ENCODE measurements at places on chromosomes 3 and 15.

DNA sequence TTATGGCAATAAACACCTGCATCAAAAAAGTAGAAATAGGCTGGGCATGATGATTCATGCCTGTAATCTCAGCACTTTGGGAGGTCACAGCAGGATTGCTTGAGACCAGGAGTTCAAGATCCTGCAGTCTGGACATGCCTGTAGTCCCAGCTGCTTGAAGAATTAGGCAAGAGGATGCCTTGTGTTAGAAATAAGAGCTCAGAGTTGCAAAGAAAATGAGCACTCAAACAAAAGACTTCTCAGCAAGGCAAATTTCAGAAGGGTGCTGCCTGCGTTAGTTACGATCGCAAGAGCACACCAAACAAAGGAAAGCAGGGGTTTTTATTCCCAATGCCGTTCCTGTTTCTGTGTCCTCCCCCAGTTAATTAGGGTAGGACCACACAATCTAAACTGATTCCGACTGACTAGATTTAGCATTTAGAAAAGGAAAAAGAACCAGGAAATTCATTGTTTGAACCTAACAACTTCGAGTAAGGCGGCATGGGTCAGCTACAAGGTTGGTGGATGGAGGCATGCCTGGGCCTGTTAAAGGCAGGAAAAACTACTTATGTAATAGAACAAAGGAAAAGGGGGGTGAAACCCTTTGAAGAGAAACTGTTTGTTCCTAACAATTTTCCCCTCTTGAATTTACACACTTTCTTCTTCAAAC lies 55.5 kb downstream of the DLG1 start:
- DNase-seq: no peak

GRCh38 chr3:139103484-139103883 lies 58.8 kb upstream of the PRR23C start:
- no peak for DNase-seq

DNA sequence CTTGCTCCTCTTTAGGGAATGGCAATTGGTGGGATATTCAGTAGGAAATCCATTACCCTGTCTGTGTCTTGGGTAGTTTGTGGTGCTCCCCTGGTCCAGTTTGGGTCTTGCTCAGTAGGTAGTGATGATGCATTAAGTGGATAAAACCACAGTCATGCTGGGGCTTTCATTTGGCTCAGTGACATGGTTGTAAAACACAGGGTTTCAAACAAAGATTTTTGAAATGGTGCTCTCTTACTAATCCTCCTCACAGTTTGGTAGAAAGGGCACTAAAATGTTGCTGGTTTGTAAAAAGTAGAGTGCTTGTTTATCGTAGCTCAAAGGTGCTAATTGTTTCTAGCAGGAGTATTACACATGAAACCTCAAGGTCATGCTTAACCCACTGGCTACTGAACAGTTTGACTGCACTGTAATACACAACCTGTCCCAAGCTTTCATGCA lies 22.9 kb downstream of the BBX start:
- DNase-seq: no peak

DNA sequence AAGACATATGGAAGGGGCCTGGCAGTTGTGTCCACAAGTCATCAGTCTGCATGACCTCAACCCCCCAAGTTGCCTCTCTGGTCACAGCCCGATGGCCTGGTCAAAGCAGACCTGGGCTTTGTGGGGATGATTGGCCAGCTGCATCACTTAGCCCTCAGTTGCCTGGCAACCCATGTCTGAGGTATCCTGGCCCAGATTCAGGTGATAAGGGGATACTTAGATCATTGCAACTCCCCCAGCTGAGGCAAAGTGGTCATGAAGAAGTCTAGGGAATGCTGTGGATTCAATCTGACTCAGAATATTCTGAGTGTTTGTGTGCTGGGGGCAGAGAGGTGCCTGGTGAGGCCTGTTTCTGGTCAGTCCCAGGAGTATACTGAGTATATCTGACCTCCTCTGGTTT lies 5.0 kb downstream of the GPR156 start:
- DNase-seq: no peak

GRCh38 chr15:80031841-80032240 lies 27.6 kb upstream of the ZFAND6 start:
- DNase-seq: no peak

GRCh38 chr15:94238539-94239118 lies 7.3 kb downstream of the MCTP2 start:
- DNase-seq: no peak

Measured in SW 1271 (cell line).